ENCODE measurements at places on chromosomes 13 and 19. TPM values are rescaled to one million over a fixed set of nuclear protein-coding genes. Genes with fewer than 3 reads are reported as not detected.

- no peak for DNase-seq
Observed at GRCh38 chr13:95445131-95445530, 107.4 kb upstream of the CLDN10 start.

DNA sequence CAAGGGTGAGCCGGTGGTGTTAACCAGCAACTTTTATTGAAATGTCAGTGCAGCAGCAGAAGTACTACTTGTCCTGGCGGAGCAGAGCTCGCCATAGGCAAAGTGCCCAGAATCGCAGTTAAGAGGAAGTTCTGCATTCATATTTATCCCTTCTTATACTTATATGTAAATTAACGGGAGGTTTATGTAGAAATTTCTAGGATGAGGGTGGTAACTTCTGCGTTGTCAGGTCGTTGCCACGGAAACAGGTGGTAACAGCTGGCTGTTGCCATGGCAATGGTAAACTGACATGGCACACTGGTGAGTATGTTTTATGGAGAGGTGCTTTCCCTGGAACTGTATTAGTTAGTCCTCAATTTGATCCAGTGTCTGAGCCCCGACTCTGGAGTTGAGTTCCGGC lies 2494.9 kb upstream of the PCDH20 start:
- DNase-seq = peak; percentile 8

DNA sequence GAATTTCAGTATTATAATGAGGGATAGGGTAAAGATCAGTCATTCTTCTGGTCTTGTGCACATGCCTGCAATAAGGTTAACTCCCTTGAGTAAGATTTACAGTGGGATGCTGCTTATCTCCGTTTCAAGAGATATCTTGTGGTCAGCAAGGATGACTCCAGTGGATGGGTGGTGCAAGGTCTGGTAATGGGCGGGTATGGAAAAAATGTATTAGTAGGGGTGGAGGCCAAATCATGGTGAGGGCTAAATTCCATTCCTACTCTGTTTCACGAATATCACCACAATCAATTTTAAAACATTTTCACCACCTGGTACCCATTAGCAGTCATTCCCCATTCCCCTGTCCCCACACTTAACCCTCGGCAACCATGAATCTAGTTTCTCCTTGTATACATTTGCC lies 40.6 kb downstream of the CCDC122 start:
- no peak for DNase-seq

PSG11 gene
- total RNA-seq = not detected

DNA sequence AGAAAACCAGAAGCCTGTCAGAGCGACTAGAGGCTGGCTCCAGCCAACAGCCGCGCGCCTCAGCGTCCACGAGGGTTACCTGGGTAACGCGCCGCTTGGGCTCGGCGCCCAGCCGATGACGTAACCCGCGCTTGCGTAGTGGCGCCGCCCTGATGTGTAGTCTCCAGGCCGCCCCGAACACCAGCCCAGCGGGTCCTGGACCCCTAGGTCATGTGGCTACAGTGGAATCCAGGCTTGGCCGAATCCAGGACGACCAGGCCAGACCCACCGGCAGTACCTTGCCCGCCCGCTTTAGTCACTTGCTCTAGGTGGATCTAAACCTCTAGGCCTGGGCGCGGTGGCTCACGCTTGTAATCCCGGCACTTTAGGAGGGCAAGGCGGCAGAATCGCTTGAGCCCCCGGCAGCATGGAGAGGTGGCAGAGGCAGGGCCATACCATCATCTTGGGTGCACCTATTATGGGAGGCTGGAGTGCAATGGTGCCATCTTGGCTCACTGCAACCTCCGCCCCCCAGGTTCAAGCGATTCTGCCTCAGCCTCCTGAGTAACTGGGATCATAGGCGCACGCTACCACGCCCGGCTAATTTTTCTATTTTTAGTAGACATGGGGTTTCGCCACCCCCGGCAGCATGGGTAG lies 7.2 kb upstream of the ZNF606 start:
- peak; percentile 90 for DNase-seq

MLNR gene
- not detected for total RNA-seq

GRCh38 chr13:79079351-79079839 lies 326.7 kb downstream of the RBM26 start:
- DNase-seq = no peak

- no peak for DNase-seq
Observed at GRCh38 chr19:29320618-29321017, 107.7 kb upstream of the UQCRFS1 start.

GRCh38 chr13:98055623-98056022 lies 87.3 kb upstream of the FARP1 start:
- DNase-seq = no peak

PINLYP gene
- not detected for total RNA-seq

FPR3 gene
- total RNA-seq = not detected

GRCh38 chr13:75771818-75772217 lies 135.7 kb downstream of the LMO7 start:
- DNase-seq = peak; percentile 18

PARP4 gene
- 19.6 TPM for total RNA-seq

DNA sequence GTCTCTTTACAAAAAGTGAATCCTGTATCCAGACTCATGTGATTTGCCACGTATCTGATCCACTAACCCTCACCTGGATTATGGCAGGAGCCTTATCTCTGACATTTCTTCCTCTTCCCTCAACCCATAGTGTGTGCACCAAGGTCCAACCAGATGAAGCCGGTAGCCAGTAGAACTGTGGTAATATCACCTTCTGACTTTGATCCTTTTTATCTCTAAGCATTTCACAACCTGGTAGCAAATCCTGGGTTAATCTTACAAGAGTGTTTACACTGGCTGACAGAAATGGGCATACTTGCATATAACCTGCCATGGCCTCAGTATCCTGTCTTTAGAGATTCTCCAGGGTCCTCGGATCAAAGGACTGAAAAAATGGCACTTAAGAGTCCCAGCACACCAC lies 1.9 kb downstream of the ZNF417 start:
- DNase-seq = no peak

ZNF93 gene
- total RNA-seq = 9.0 TPM

- peak; percentile 30 for DNase-seq
Observed at GRCh38 chr13:73273745-73274144, 214.9 kb downstream of the KLF5 start.

- DNase-seq = peak; percentile 50
Observed at GRCh38 chr19:48966541-48967345, 1.6 kb downstream of the FTL start.

CCL25 gene
- not detected for total RNA-seq

DNA sequence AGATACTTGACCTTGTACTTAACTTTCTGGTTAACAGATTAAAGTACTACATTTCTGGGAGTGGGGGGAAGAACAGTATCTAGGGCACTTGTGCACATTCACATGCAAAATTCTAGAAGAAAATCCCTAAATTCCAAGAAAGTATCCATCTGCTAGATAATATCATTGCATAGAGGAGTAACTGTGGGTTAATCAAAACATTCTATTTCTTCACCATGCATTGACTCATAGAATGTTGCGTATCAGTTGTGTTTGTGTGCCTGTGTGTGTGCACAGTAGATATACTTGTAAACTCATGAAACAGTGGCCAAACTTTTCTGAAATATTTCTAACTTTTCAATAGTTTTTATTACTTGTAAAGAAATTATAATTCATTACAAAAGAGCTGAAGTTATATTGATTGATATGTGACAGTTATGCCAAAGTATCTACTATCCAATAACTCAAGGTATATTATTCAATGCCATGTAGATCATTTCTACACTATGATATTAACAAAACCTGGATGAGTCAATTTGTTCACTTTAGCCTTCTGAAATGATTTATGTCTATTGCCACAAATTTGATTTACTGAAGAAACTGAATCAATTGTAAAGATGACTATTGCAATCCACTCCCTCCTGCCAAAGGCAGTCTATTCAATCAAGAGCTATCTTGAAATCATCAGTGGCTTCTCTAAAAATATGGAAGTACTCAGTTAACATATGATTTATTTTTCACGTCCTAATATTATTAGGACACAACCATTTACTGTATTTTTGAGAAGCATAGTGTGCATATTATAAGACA lies 756.7 kb upstream of the ARGLU1 start:
- DNase-seq = no peak

CGB5 gene
- total RNA-seq = not detected

CLEC17A gene
- not detected for total RNA-seq

RASIP1 gene
- not detected for total RNA-seq

GRCh38 chr19:3684054-3684816 lies 16.0 kb downstream of the PIP5K1C start:
- no peak for DNase-seq

GRCh38 chr19:40220674-40221073 lies 2.5 kb upstream of the TTC9B start:
- DNase-seq = no peak

SIGLEC8 gene
- not detected for total RNA-seq

SIN3B gene
- 13.3 TPM for total RNA-seq

GGACT gene
- total RNA-seq = 2.5 TPM

IZUMO2 gene
- not detected for total RNA-seq

ZNF835 gene
- not detected for total RNA-seq

DNA sequence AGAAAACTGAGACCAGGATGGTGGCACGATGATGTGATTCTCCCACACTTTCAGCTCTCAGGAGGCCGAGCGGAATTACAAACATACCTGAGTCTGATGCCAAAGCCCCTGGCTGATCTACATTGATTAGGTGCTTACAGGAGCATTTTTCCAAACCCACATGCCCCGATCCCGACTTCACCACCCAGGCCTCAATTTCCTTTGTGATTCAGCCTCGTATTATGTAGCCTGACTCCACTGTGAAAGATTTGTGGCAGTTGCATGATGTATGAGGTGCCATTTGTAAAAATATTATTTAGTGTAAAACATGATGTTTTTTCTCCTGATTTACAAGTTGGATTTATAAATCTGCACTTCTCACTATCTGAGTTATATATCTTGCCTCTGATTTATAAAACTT lies 118.0 kb downstream of the TSHZ3 start:
- no peak for DNase-seq

ZNF575 gene
- total RNA-seq = not detected

DNA sequence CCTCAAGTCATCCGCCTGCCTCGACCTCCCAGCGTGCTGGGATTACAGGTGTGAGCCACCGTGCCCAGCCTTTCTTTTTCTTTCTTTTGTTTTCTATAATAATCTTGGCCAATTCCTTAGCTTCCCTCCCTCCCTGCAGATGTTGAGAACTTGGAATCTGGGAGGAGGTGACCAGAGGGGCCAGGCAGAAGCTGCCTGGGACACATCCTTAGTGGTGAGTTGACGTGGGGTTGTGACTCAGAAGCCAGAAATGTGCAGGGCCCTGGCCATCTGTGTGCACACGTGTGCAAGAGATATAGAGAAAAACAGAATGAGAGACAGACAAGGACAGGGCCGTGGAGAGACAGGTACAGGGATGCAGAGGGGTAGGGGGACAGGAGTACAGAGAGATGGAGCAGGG lies 154.3 kb downstream of the SIPA1L3 start:
- DNase-seq = peak; percentile 66

DNA sequence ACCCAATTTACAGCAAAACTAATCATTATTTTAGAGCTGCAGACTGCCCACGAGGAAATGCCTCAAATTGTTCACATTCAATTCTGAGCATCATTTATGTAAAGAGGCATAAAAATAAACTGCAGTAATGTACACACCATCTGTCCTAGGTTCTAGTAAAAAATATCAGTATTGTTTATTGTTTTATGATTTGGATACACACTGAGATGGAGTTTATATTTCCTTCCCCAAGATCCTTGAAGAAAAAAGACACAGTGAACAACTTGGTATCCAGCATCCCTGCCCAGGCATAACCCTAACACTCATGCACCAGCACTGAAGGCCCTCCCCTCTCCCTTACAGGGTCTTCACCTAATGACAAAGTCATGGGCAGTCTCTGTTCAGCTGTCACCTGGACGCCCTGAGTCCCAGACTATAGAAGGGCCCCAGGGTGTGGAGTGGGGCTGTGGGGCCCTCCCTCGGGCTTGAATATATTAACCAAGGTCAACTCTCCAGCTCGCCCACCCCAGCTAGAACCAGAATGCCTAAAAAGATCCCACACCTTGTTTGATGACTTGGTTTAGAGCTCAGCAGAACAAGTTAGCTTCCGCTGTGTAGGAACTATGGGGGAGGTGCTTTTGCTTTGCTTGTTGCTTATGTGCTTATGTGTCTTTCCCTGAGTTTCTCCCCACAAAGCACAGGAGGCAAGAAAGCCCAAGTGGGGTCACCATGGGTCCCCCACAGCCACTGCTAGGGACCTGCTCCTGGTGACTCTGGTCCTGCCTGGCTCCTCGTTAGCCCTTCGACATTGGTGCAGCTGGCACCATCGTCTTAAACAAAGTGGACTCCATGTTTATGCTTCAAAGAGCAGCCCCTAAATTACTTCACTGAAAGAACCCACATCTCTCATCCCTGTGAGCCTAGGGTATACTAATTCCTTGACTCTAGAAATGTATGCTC lies 111.1 kb downstream of the COL4A1 start:
- no peak for DNase-seq

FBXL3 gene
- 32.2 TPM for total RNA-seq

NAA16 gene
- total RNA-seq = 3.9 TPM

DLEU7 gene
- total RNA-seq = not detected

DNA sequence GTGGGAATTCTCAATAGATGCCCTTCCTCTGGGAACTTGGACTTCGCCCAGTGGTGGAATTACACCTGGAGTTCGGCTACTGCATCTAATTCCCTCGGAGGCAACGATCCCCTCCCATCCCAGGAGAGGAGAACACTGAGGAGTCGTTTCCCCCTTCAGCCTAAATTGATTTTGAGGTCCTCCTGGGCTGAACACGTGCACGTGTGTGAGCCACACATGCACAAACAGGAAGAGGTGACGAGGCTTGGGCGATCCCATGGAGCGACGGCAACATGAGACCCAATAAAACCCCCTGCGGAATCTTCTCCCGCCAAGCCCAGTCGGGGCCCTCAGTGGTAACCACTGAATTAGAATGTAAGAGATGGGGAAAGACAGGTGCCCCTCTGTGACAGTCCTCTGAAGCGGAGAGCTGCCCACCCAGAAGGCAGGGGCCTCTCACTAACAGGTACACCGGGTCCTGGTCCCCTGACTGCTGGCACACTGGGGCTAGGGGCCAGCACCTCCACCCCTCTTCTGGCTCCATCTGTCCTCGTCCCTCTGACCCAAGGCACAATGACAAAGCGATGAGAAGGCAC lies 4.5 kb downstream of the MLLT1 start:
- no peak for DNase-seq

- DNase-seq = no peak
Observed at GRCh38 chr19:18320865-18321733, 1.8 kb downstream of the LSM4 start.

DNA sequence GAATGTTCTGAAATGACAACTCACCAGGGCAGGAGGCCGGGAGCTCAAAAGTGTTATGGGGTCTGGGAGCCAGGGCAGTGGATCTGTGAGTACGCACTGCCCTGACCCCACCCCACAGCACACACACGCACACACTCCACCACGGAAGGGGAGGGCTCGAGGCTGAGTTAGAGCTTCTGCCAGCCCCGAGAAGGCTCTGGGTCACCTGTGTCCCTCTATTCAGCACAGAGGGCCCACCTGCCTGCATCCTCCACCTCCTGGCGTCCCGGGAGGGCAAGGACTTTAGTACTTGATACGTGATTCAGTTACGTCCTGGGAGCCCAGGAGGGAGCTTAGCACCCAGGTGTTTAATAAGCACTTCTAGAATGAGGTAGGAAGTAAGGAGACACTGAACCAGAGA lies 190.0 kb upstream of the GPR12 start:
- DNase-seq = no peak

UBE2M gene
- total RNA-seq = 194 TPM

Data from Caki2 (cell line).